NCI-H1417 (cell line): ENCODE measurements at places on chromosomes 6 and 20.
A peak's percentile ranks its signal among the peaks of the same experiment; 100 is the strongest.

GRCh38 chr6:116386581-116387299 lies 16.0 kb downstream of the DSE start:
- DNase-seq: no peak

GRCh38 chr6:25050356-25050755 lies 114.6 kb upstream of the RIPOR2 start:
- DNase-seq: no peak

DNA sequence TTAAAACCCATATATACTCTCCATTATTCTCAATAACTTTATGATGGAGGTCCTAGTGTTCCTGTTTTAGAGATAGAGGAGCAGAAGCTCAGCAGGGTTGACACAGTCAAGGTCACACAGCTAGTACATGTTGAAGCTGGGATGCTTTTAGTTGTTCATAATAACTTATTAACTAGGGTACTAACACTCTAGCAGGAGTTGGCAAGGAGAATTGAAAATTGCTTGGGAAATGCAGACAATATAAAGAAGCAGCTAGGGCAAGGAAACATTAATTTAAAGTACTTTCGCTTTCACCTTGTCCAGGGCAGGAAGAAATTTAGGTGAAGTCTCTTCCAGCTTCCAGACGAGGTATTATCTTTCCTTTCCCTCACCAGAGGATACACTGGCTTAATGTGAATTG lies 133.7 kb downstream of the RCAN2 start:
- DNase-seq: no peak

DNA sequence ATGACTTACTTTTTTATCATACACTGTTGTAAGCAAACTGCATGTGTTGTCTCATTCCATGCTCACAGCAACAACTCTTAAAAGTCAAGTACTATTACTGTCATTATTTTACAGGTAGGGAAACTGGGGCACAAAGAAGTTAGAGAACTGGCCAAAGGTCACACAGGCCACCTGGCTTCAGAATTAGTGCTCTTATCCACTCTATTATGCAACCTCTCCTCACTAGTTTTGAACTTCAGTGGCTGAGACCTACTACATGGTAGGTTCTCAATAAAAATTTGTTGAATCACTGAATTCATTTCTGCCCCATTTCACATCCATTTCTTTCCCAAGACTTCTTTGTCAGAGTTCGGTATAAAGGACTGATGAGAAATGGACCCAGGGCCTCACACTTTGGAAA lies 2.3 kb upstream of the BTN3A3 start:
- no peak for DNase-seq

GRCh38 chr20:2365666-2366065 lies 15.0 kb upstream of the TGM6 start:
- no peak for DNase-seq

GRCh38 chr6:106027758-106028157 lies 58.4 kb upstream of the PRDM1 start:
- DNase-seq: no peak

DNA sequence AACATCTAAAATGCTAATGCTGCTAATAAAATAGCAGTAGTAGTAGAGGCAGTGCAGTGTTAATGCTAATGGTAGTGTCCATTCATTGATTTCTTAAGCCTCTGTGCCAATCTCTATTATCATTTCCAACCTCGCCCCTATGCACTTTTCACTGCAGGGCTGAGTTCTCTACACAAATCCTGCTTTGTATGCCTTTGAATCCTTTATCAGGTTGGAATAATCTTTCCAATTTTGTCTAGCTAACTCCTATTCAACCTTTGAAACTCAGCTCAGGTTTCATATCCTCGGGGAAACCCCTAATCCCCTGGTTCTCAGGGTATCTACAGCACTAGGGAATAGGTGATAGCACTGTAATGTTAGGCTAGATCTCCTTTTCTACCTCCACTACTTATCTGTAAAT lies 284.0 kb upstream of the RUNX2 start:
- DNase-seq: no peak

DNA sequence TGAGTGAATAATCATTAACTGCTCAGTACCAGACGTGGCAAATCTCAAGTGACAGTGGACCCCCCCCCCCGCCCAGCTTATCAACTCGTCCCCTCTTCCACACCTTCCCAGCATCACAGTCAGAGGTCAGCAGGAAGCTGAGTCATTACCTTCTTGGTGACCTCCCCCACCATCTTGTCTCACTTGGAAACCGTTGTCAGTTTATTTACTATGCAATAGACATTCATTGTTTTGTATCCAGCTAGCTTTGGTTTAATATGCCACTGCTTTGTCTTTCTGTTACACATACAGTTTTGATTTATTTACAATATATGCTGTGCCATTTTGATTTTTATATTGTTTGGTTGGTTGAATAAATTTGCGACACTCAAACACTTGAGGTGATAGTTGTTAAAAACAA lies 158.1 kb downstream of the QKI start:
- peak; percentile 12 for DNase-seq

DNA sequence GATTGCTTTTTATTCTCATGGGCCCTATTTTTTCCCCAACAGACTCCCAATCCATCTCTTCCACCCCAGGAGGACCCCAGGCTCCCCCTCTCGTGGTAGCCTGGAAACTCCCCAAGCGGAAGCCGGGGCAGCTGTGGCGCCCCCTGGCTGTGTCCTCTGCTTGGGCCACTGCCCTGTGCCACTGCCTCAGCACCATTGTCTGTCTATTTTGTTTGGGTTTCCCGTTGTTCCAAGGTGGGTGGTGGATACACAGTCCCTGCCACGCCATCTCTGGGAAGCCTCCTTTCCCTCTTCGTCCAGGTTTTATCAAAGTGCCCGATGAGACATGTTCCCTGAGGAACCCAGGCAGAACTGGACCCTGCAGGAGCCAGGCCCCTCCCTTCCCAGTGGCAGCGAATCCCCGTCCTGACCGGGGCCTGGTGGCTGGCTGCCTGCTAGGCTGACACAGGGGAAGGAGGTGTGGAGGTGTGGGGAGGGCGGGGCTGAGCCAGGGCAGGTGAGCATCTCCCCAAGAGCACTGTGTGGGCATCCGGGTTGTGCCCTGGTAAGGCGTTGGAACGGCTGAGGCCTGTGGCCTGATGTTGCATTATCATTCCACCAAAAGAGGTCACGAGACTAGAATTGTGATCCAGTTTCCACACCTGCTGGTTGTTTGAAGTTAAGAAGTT lies 228.2 kb downstream of the CDH4 start:
- no peak for DNase-seq

GRCh38 chr6:30463651-30464618 lies 25.4 kb upstream of the HLA-E start:
- DNase-seq: no peak

DNA sequence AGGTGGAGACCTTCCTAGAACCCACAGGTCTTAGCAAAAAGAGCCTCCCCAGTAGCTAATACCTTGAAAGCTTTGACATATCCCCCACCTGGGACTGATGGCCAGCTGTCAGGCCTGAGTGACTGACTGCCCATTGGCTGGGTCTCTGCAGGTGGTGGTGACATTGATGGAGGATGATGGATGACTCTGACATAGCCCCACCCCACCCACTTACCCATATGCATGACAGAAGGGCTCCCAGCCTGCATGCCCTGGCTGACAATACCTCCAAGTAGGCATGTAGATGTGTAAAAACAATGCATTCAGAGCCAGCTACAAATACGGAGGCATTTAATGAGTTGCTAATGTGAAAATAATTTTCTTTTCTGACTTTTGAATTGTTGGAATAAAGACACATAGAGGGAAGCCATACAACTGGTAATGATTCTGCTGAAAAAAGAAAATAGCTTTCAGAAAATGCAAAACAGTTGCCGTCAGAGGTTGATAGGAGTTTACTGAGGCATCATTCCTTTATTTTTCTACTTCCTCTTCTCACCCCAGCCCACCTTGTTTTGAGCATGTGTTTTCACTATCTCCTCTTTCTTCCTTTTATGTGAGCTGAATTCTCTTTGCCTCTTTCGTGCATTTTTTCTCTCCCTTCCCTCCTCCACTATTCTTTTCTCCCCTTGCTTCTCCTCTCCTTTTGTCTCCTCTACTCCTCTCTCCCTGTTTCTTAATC lies 70.6 kb downstream of the OLIG3 start:
- DNase-seq: peak; percentile 27

GRCh38 chr20:57655809-57656155 lies 35.6 kb upstream of the ZBP1 start:
- DNase-seq: no peak

DNA sequence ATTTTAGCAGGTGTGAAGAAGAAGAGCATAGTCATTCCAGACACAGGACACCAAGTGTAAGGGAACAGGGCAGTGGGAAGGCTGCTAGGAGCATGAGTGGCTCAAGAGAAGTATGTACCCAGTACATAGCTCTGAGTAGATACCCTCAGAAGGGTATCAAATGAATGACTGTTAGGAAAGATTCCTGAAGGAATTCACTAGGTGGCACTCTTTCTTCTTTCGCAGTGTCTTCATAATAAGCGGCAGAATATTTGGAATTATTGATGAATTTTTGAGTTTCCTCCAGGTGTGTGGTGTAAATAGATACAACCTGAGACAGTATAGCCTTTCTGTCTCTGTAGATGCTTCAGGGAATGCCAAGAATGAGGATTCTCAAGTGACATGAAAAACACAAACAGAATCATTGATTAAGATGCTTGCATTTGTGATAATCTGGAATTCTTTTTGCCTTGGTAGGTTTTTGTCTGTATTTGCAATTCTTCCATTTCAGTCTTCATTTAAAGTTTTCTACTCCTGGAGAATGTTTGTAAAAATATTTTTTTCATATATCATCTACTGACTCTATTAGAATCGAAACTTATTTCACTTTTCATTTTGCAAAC lies 264.3 kb upstream of the RIMS1 start:
- no peak for DNase-seq

DNA sequence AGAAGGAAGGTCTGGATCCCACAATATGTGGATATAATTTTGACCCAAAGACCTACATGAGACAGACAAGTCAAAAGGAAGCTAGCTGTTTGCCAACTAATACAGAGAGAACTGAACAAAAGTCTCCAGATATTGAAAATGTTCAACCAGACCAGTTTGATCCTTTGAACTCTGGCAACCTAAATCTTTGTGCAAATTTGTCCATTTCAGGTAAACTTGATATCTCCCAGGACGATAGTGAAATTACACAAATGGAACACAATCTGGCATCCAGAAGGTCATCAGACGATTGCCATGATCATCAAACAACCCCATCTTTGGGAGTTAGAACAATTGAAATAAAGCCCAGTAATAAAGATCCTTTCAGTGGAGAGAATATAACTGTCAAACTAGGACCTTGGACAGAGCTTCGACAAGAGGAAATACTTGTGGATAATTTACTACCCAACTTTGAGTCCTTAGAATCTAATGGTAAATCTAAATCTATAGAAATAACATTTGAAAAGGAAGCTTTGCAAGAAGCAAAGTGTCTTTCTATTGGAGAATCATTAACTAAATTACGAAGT lies 41.9 kb upstream of the SDHAF4 start:
- no peak for DNase-seq

DNA sequence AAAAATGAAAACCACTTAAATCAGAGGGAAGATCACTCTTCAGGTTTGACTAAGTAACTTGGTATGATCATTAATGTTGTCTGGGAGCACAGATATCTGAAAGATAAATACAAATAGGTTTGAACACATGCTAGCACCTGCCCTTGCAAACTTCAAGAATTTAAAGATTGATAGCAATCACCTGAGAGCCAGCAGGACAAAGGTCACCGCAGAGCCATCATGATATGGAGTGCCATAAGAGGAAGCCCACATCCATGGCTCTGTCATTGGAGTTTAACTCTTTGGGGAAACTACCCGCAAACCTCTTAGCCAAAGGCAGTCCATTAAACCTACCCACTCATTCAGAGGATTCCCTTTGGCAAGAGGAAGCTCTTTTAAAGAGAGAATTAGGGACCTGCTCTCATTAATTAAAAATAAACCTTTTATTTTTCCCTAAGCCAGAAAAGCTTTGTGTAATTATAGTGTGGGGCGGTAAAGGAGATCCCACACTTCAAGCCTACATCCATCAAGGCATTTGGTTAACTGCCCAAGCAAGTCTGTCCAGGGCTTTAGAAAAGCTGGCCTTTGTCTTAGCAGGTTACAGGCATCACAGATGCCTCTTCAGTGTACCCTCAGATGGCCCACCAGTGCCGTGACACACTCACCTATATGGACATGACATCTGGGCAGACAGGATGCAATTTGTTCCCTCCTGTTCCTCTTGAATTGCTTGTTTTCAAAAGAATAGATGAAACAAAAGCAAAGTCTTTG lies 73.0 kb downstream of the SASH1 start:
- DNase-seq: peak; percentile 24

- DNase-seq: no peak
Observed at GRCh38 chr6:3381233-3381921, 75.5 kb downstream of the SLC22A23 start.

- no peak for DNase-seq
Observed at GRCh38 chr6:132790450-132790849, 8.0 kb downstream of the SLC18B1 start.

- no peak for DNase-seq
Observed at GRCh38 chr20:54167909-54168872, 5.6 kb downstream of the CYP24A1 start.

DNA sequence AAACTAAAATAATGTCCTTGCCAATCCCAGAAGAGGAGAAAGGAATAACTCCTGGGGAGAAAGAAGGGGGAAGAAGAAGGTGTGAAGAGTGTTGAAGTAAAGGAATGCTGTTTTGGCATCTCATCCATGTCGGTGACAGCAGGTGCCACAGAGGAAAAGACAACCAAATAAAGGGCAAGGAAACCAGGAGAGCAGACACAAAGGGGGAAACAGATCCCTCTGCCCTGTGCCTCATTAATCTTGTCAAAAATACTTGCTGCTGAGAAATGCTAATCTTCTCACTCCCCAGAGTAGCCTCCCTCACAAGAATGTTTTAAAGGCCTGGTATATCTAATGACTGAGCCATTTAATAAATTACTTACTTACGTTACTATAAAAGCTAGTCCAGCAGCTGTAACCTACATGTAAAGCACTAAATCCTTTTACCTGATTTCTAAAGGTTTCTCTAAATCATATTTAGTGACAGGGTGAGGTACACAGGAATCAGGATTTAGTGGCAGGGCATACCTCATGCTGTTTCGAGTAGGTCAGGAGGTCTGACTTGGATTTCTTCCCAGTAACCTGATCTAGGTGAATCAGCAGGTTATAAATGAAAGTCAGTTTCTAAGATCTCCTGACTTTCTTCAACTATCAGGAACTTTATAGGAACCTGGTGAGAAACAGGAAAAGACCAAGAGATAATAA lies 377.1 kb downstream of the CENPW start:
- no peak for DNase-seq

- DNase-seq: no peak
Observed at GRCh38 chr6:168182908-168183612, 104.0 kb upstream of the FRMD1 start.

- DNase-seq: no peak
Observed at GRCh38 chr6:150631283-150631983, 31.7 kb downstream of the PLEKHG1 start.

GRCh38 chr6:35360349-35361138 lies 18.2 kb downstream of the PPARD start:
- DNase-seq: no peak

- no peak for DNase-seq
Observed at GRCh38 chr20:63163171-63163570, 52.8 kb downstream of the YTHDF1 start.
